ENCODE measurements at places on chromosomes 12 and 14.

- H3K4me3 ChIP-seq = no peak overlapping the region
- H3K27ac ChIP-seq = no peak overlapping the region
- H3K27me3 ChIP-seq = no peaks in the 10 kb centered on the region
- DNase-seq = no peak
- H3K4me1 ChIP-seq = no peaks in the 10 kb centered on the region
Measured at GRCh38 chr12:125418902-125419564, 353.8 kb downstream of the AACS start.

DNA sequence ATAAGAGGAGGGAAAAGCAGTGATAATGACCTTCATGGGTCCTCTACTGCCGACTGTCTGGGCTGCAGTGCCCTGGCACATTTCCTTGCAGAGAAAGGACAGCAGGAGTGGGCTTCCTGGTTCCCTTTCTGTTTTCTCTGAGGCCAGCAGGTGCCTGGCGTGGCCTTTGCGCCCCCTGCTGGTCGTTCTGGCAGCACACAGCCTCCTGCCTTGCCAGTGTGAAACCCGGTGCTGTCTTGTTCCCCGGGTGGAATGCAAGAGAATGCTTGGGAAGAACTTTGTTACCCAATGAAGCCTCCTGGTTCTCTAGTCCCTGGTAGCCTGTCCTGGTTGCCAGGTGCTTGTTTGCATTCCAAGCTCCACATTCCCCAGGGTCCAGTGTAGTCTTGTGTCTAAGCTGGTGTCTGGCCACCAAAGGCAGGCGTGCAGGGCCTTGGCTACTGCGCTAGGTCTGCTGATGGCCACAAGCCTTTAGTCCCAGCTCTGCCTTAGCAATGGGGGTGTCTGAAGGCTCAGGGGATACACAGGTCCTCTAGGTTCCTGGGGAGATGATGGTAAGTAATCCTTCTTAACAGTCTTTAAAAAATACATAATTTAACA, 1392.4 kb upstream of the TMEM132C start:
- H3K27me3 ChIP-seq = no peaks in the 10 kb centered on the region
- H3K4me1 ChIP-seq = no peaks in the 10 kb centered on the region
- H3K36me3 ChIP-seq = no peaks in the 10 kb centered on the region

DNA sequence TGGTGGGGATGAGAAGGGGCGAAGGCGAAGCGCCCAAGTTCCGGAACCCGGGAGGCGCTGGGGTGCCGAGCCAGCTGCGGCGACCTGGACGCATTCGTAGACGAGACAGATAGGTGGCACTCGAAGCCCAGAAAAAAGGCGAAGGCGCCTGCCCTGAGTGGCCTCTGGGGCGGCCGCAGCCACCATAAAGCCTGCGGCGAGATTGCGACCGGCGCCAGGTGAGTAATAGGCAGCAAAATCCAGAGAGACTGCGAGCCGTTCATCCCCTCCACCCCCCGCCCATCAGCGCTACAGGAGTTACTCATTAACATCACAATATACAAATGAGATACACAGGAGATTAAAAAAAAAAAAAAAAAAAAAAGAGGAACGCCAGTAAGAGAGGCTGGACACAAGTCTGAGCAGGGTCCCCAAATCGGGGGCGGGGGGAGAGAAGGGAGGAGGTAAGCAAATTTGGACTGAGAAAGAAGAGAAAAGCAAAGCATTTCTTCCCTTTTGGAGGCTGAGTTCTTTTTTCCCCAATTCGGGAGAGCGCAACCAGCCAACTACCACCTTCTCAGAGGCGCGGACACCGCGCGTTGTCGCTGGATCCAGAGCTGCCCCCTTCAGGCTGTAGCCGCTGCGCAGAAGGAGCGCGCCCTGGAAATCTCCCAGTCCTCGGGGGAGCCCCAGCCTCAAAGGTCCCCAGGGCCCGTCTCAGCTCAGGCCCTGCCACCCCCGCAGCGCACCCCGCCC, 15.7 kb downstream of the TBX3 start:
- H3K36me3 ChIP-seq = no peaks in the 10 kb centered on the region
- DNase-seq = peak; percentile 93
- peak overlapping the region; percentile 64 for H3K4me3 ChIP-seq
- H3K27ac ChIP-seq = no peak overlapping the region
- H3K4me1 ChIP-seq = peaks cover 21% of the 10 kb centered on the region

- no peaks in the 10 kb centered on the region for H3K4me1 ChIP-seq
- H3K27me3 ChIP-seq = no peaks in the 10 kb centered on the region
- no peak overlapping the region for H3K27ac ChIP-seq
- no peak for DNase-seq
- no peaks in the 10 kb centered on the region for H3K36me3 ChIP-seq
- no peak overlapping the region for H3K4me3 ChIP-seq
Measured at GRCh38 chr12:29582146-29582545, 84.7 kb upstream of the OVCH1 start.

- no peaks in the 10 kb centered on the region for H3K27me3 ChIP-seq
- peaks cover 22% of the 10 kb centered on the region for H3K4me1 ChIP-seq
- H3K27ac ChIP-seq = peak overlapping the region; percentile 70
- no peaks in the 10 kb centered on the region for H3K36me3 ChIP-seq
Measured at GRCh38 chr14:45249856-45250575, 3.0 kb downstream of the MIS18BP1 start.

DNA sequence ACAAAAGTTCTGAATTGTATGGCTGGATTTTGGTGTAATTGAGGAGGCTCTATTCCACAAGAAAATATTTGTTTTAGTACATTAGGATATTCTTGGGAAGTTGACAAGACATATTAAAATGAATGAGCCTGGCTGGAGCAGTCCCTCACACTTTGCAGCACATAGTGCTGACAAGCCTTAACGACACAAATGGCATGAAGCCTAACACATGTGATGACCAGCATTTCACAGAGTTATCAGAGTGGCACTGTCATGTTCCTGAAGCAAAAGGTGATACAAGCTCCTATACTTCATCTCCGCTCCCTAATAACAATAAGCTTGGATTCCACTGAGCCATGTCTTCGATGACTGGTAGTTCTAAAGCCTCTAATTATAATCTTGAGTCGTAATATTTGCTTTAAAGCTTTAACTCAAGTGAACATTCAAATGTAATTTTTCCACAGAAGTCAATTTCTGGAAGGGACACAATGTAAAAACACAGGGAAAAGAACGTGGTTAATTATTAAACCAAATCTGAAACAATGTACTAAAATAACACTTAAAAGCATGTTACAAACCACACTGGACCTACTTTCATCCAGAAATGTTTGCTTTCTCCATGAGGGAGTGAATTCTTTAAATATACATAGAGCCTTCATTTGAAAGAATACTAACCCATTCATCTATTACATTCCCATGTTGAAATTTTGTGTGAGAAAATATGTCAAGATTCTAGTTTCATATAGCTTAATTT, 49.6 kb downstream of the GRIP1 start:
- DNase-seq = no peak
- H3K36me3 ChIP-seq = no peaks in the 10 kb centered on the region
- H3K27ac ChIP-seq = no peak overlapping the region
- no peak overlapping the region for H3K4me3 ChIP-seq
- no peaks in the 10 kb centered on the region for H3K4me1 ChIP-seq
- H3K27me3 ChIP-seq = no peaks in the 10 kb centered on the region

DNA sequence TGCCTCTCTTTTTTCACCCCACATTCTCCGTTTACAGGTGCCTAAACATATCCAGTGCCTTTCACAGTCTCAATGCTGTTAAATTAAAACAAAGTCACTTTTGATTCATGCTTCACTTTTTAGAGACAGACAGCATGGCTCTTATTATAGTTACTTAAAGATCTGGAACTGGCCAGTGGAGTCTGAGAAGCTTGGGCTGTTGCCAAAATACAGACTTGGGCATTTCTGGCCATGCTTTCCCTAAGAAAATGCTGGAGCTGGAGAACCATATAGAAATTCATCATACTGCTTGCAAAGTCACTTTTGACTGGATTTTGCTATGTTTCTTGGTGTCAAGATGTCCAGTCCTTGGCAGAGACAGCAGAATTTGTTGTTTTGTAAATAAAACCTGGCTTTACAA, 12.2 kb upstream of the GPR68 start:
- H3K4me1 ChIP-seq = peaks cover 5% of the 10 kb centered on the region
- H3K27me3 ChIP-seq = no peaks in the 10 kb centered on the region
- H3K27ac ChIP-seq = no peak overlapping the region
- no peak overlapping the region for H3K4me3 ChIP-seq

- no peak for DNase-seq
- no peaks in the 10 kb centered on the region for H3K27me3 ChIP-seq
- H3K27ac ChIP-seq = no peak overlapping the region
- no peak overlapping the region for H3K4me3 ChIP-seq
- H3K36me3 ChIP-seq = no peaks in the 10 kb centered on the region
Measured at GRCh38 chr12:132422381-132423043, 67.4 kb upstream of the FBRSL1 start.

DNA sequence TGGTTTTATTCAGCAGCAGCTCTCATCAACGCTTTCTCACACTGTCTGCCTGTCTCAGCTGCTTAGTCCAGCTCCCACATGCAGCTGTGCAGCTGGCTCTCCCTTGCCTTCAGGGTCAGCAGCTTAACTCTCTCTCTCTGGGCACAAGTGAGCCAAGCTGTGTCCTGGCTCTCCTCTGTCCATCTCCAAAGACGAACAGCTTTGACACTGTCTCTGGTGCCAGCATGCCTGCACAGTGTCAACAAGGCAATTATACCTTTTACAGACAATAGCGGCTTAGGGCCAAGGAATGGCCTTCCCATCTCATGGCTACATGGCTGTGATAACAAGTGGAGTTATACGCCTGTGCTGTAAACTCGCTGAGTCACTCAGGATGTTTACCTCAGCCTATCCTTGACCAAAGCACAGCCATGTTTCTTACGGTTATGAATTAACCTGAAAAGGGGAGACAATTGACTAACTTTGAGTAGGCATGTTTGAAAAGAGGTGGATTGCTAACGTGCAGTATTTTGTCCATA, 38.4 kb upstream of the MANSC4 start:
- H3K4me3 ChIP-seq = no peak overlapping the region

DNA sequence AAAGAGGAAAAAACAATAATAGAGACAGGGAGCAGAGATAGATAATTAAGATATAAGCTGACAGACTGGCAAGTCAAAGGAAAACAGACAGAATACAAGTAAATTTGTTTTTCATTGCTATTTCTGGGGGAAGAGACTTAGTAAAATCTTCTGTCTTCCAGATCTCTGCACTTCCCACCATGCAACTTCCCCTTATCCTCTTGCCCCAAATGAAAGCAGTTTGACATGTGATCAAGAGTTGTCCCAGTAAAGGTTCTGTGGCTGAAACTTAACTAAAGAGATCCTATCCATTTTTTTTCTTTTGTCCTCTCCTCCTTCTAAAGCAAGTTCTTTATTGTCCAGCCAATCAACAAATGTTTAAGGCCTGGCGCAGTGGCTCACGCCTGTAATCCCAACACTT, 1.5 kb upstream of the MLF2 start:
- peak overlapping the region; percentile 99 for H3K27ac ChIP-seq
- no peaks in the 10 kb centered on the region for H3K36me3 ChIP-seq
- H3K4me1 ChIP-seq = peaks cover 16% of the 10 kb centered on the region
- H3K27me3 ChIP-seq = no peaks in the 10 kb centered on the region
- H3K4me3 ChIP-seq = no peak overlapping the region

DNA sequence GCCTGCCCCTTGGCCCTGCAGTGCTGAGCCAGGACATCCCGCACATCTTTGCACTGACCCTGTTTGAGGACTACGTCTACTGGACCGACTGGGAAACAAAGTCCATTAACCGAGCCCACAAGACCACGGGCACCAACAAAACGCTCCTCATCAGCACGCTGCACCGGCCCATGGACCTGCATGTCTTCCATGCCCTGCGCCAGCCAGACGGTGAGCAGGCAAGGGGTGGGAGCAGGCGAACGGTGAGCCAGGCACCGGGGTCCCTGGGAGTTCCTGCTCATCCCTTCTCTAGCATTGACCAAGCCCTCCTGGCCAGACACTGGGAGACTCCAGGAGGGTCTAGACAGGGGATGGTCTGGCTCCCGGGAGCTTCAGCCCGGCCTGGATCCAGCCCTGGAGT, 17.4 kb upstream of the NXPH4 start:
- no peak for DNase-seq
- H3K27ac ChIP-seq = no peak overlapping the region
- H3K4me3 ChIP-seq = no peak overlapping the region
- no peaks in the 10 kb centered on the region for H3K4me1 ChIP-seq
- H3K36me3 ChIP-seq = peaks cover 100% of the 10 kb centered on the region

DNA sequence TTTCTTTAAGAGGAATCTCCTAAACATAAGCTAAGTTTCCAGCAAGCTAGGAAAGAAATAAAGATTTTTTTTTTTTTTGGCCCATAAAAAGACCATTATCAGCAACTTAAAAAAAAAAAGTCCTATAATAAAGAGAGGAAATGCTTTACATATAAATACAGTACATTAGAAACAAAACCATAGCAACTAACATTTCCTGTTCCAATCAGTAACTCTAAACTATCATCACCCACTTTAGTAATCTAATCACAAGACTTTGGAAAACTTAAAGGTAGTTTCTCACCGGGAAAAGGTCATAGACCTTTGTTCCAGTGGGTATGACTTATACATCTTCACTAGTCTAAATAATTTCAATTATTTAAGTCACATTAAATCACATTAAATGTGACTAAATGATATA, 11.1 kb downstream of the SPTSSA start:
- no peak for DNase-seq
- no peak overlapping the region for H3K4me3 ChIP-seq
- no peaks in the 10 kb centered on the region for H3K36me3 ChIP-seq
- H3K27ac ChIP-seq = no peak overlapping the region
- H3K4me1 ChIP-seq = no peaks in the 10 kb centered on the region

- no peak overlapping the region for H3K27ac ChIP-seq
- no peak for DNase-seq
- no peaks in the 10 kb centered on the region for H3K4me1 ChIP-seq
- no peaks in the 10 kb centered on the region for H3K36me3 ChIP-seq
- no peaks in the 10 kb centered on the region for H3K27me3 ChIP-seq
- H3K4me3 ChIP-seq = no peak overlapping the region
Measured at GRCh38 chr14:98949481-98950135, 322.4 kb downstream of the BCL11B start.

- no peaks in the 10 kb centered on the region for H3K27me3 ChIP-seq
- H3K36me3 ChIP-seq = peaks cover 37% of the 10 kb centered on the region
- no peaks in the 10 kb centered on the region for H3K4me1 ChIP-seq
- no peak for DNase-seq
- H3K4me3 ChIP-seq = no peak overlapping the region
- no peak overlapping the region for H3K27ac ChIP-seq
Measured at GRCh38 chr14:92935446-92935845, 12.5 kb downstream of the CHGA start.

DNA sequence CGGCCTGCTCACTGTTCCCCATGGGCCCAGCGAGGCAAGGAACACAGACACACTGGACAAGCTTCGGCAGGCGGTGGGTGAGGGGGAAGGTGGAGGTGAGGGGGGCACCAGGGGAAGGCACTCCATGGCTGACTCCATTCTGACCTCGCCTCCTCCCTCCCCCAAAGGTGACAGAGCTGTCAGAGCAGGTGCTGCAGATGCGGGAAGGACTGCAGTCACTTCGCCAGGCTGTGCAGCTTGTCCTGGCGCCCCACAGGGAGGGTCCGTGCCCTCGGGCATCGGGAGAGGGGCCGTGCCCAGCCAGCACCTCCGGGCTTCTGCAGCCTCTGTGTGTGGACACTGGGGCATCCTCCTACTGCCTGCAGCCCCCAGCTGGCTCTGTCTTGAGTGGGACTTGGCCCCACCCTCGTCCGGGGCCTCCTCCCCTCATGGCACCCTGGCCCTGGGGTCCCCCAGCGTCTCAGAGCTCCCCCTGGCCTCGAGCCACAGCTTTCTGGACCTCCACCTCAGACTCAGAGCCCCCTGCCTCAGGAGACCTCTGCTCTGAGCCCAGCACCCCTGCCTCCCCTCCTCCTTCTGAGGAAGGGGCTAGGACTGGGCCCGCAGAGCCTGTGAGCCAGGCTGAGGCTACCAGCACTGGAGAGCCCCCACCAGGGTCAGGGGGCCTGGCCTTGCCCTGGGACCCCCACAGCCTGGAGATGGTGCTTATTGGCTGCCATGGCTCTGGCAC, 10.6 kb downstream of the MCRS1 start:
- H3K4me3 ChIP-seq = no peak overlapping the region
- H3K36me3 ChIP-seq = no peaks in the 10 kb centered on the region
- no peaks in the 10 kb centered on the region for H3K27me3 ChIP-seq
- no peak for DNase-seq
- H3K4me1 ChIP-seq = no peaks in the 10 kb centered on the region

Data from Peyer's patch (tissue), 4 donors.